Stimulated activated CD8-positive, alpha-beta memory T cell treated with anti-CD3 and anti-CD28 coated beads, Interleukin-2, amount 100 ng/mL, for 1 hour (primary cell): ENCODE measurements at places on chromosomes 7 and 10.

DNA sequence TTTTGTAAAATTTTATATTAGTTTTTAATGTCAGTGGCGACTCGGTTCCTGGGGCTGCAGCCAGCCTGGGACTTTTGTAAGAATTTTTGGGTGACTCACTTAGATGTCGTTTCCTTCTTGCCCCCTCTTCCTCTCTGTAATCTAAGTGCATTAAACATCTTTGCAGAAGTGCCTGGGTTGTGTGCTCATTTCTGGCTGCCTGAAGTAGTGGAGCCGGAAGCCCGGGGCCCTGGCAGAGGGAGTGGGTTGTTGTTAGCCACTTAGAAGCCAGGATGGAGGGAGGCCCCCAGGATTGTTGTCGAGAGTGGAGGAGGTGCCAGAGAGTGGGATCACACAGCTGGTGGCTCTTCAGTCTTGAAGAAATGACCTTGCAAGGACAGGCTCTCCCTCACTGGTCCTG lies 11.0 kb upstream of the TRIM8 start:
- DNase-seq = no peak

- DNase-seq = no peak
Observed at GRCh38 chr7:134927723-134928122, 58.6 kb upstream of the AGBL3 start.

- no peak for DNase-seq
Observed at GRCh38 chr10:110637558-110638053, 6.5 kb upstream of the RBM20 start.

GRCh38 chr7:28408960-28409715 lies 3.2 kb upstream of the CREB5 start:
- peak; percentile 12 for DNase-seq

GRCh38 chr7:24336461-24336860 lies 52.5 kb downstream of the NPY start:
- no peak for DNase-seq

- no peak for DNase-seq
Observed at GRCh38 chr7:44062180-44062902, 3.0 kb downstream of the PGAM2 start.

- no peak for DNase-seq
Observed at GRCh38 chr10:119176166-119176565, 2.4 kb downstream of the PRDX3 start.

DNA sequence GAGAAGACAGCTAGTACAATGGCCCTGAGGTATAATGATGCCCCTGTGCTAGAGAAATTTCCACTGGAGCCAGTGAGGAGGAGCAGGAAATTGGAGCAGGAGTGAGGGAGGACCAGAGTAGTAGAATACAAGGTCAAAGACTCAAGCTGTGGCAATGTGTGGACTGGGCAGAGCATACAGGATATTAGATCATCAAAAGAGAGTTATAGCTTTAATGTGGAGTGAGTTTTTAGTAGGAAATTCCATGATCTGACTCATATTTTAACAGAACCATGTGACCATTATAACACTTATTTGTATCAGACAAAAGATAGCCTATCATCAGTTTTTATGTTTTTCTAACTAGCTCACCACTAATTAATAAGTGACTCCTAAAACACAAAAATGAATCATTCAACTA lies 154.1 kb downstream of the DGKB start:
- DNase-seq = no peak

DNA sequence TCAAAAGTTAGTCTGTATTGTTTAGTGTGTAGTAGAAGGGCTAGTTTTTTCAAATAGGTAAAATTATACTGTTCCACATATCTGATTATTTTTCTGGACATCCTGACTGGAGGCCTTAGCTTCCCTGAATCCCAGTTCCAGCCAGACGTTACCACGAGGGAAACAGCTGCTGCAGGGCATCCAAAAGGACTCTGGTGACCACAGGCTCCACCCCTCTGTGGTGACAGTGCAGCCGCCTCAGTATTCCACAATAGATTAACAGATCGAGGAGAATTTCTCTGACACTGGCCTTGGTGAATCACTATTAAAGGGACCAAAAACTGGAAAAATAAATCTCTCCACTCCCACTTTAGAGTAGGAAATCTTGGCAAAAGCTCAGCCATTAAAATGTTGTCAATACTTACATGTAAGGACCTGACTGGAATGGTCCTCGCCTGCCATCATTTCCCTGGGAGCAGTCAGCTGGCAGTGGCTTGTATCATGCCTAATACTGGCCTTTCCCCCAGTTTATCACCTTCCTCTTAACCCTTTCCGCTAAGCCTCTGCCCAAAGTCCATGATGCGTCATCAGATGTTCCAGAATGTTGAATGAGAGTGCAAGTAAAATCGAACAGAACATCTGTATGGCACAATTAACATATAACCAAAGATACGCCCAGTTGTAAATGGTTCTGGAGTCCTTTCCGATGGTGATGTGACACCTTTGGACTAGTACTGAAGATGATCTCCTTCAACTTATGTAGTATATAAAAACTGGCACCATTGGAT lies 31.6 kb downstream of the ENO4 start:
- DNase-seq = no peak

DNA sequence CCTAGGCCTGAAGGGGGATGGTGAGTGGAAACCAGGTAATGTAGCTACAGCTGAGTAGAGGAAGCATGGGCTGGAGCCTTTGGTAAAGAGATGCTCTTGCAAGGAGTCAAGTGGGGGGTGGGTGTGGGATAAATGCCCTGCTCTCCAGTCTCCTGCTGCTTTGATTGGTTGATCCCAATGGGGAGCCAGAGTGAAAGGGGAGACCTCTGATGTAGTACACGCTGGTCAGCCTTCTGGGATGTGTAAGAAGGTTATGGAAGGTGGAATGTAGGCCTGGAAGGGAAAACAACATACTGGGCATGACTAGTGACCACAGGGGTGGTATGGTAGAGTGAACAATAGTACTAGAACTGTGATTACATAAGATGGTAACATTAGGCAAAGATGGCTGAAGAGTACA lies 44.3 kb downstream of the TET1 start:
- DNase-seq = no peak

DNA sequence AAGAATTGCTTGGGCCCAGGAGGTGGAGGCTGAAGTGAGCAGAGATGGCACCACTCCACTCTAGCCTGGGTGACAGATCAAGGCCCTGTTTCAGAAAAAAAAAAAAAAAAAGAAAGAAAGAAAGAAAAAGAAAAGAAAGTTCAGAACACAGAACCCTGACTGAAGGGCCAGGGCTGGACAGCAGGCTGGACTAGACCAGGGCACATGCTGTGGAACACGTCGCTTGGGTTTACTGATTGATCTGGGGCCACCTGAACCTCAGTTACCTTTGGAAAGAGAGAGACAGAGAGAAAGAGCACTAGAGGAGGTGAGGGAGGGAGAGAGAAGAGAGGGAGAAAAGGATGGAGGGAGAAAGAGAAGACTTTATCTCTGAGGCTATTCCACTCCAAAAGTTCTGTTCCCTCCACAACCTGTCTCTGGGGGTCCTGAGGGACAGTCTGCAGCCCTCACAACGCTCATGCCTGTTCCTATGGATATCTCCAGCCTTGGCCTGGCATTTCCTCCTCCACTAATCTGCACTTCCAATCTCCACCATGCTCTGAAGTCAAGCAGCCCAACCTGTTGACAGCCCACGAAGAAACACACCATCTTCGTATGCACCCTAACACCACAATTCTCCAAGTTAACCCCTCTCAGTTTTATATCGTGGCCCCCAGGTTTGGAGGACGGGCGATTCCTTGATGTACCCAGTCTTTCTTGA lies 81.8 kb downstream of the COBL start:
- no peak for DNase-seq

GRCh38 chr10:100576282-100576635 lies 40.5 kb downstream of the HIF1AN start:
- DNase-seq = no peak

- no peak for DNase-seq
Observed at GRCh38 chr7:7895754-7896153, 72.8 kb upstream of the GLCCI1 start.

DNA sequence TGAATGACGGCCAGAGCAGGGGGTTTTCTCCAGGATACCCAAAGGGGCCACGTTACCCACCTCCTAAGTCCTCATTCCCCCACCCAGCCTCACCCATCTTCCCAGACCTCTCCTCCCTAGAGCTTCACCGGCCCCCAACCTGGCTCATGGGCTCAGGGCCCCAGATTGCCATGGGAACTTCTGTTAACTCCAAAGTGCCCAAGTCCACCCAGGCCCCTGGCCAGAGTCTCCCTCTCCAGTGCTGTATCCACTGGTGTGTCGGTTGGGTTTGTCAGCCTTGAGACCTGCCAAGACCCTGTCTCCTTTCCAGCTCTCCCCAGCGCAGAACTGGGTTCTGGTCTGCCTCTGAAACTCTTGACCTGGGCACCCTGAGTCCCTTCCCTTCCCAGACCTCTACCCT lies 37.1 kb upstream of the ZMIZ2 start:
- no peak for DNase-seq

DNA sequence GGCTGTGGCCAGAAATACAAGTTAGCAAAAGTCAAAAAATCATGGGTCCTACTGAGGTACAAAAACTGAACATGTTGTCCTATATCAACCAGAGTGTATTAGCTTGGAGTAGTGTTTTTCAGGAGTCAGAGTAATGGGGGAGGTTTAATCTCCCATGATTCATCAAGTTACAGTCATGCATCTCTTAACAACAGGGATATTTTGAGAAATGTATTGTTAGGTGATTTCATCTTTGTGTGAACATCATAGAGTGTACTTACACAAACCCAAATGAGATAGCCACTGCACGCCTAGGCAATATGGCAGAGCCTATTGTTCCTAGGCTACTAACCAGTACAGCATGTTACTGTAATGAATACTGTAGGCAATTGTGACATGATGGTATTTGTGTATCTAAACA lies 14.9 kb upstream of the TES start:
- DNase-seq = no peak

DNA sequence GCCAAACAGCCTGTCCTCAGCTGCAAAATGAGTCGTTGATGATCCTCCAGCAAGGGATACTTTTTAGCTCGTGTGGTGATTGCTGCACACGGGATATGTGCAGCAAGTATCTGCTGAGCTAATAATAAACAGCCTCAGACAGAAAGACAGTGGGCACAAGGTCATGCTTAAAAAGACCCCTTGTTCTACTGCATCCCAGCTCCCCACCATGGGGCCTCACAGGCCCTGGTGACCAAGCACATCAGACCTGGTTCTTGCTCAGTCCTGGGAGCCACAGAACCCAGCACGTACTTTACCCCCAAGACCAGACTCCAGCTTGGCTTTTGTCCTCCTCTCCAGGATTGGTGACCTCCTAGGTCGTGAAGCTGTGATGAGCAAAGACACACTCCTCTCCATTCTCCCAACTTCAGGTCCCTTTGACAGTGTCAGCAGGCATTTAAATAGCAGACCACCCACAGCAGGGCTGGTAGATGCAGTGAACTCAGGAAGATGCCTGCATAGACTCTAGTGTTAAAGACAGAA lies 50.5 kb downstream of the EGFR start:
- no peak for DNase-seq

- DNase-seq = no peak
Observed at GRCh38 chr10:5311617-5312016, 53.1 kb upstream of the UCN3 start.

DNA sequence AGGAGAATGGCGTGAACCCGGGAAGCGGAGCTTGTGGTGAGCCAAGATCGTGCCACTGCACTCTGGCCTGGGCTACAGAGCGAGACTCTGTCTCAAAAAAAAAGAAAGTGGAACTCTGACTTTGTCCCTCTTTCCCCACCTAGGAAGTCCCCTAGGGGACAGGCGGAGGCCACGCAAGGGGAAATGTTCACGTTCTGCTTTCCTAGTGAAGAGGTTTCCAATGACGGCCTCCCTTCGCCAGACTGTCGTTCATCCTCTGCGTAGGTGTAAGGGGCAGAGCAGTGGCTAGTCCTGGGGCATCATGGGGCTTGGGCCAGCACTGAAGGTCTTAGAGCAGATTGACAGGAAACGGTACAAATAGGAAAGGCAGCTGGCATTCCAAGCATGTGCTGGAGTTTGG lies 30.6 kb downstream of the SUFU start:
- DNase-seq = no peak

GRCh38 chr7:148266795-148267194 lies 323.8 kb upstream of the C7orf33 start:
- no peak for DNase-seq

DNA sequence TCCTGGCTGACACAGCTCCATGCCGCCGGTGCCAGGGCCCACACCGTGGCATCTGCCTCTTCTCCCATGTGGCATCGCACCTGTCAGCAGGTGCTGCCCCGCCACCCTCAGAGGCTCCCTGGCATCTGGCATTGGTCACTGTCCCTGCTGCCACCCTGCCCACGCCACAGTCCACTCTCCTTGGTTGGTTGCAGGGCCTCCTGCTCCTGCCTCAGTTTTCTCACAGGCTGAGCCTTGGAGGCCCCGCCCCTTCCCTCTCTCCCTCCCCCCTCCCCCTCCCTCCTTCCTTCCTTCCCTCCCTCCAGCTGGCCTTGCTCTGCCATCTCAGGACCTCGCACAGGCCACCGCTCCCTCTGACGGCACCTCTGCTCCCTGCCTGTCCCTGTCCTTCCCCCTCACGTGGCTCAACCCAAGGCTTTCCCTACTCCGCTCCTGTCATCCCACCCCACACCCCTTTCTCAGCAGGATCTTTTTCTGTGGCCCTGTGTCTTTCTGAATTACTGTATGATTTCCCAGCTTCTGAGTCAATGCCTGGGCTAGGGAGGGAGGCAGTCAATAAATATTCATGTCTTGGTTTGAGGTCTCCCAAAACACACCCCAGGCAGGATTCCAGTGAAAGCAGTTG lies 87.4 kb downstream of the INPP5A start:
- no peak for DNase-seq

DNA sequence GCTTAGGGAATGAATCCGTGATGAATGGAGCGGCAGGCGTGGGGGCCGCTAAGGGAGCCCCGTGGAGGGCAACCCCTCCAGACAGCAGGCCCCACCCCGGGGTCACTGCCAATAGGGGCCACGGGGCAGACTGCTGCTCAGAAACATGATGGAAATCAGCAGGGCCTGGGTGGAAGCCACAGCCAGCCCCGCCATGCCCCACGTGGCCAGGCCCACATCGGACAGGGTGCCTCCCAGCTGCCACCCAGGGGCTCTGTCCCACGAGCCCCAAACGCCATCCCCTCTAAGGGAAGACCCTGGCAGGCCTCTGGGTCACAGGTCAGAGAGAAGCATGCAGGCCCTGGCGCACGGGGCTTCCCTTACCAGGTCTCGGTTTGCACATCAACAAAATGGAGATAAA lies 28.4 kb downstream of the TNRC18 start:
- DNase-seq = no peak

GRCh38 chr7:16904076-16904475 lies 22.3 kb upstream of the AGR3 start:
- DNase-seq = no peak

- DNase-seq = no peak
Observed at GRCh38 chr10:44047361-44047760, 337.5 kb downstream of the CXCL12 start.
